ENCODE measurements at places on chromosomes 1 and 21. TPM values are rescaled to one million over a fixed set of nuclear protein-coding genes. Genes with fewer than 3 reads are reported as not detected.

The FCRL6 gene
- total RNA-seq: not detected

DNA sequence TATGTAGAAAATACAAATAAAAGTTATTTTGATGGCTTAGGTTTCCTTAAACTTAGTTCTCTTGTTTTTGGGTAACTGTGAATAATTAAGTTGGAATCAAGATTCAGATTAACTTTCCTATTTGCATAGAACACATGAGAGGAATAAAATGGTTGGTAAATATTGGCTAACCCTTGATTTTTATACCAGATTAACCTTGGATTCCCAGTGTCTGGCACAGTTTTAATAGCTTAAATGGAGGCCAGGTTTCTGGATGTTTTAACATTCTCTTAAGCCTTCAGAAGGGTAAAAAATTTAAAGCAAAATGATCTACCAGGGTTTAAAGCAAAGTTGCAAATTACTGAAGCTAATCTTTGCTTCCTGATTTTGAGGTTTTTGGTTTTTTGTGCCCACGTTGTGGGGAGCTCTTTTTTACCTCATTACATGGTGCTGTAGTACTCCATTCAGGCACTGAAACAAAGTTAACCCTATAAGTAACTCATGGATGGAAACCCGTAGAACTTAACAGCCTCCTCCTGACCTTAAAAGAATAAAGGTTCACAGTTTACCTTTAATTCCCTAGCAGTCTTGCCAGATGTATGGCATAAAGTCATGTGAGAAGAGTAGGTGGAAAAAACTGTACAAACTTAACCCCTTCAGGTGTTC is 8.4 kb upstream of the SPATA1 start:
- no peak overlapping the region for H3K4me3 ChIP-seq
- no peak overlapping the region for H3K27ac ChIP-seq
- no peaks in the 10 kb centered on the region for H3K4me1 ChIP-seq

- H3K4me1 ChIP-seq: peaks cover 9% of the 10 kb centered on the region
- H3K27ac ChIP-seq: no peak overlapping the region
- no peaks in the 10 kb centered on the region for H3K27me3 ChIP-seq
- no peak overlapping the region for H3K4me3 ChIP-seq
- DNase-seq: no peak
These were observed 7.9 kb upstream of the UMODL1 start for GRCh38 chr21:42063191-42063570.

GRCh38 chr1:225684741-225685140 is 31.8 kb upstream of the ENAH start:
- H3K4me3 ChIP-seq: no peak overlapping the region
- no peak for DNase-seq
- H3K27me3 ChIP-seq: no peaks in the 10 kb centered on the region
- no peak overlapping the region for H3K27ac ChIP-seq
- no peaks in the 10 kb centered on the region for H3K36me3 ChIP-seq

DNA sequence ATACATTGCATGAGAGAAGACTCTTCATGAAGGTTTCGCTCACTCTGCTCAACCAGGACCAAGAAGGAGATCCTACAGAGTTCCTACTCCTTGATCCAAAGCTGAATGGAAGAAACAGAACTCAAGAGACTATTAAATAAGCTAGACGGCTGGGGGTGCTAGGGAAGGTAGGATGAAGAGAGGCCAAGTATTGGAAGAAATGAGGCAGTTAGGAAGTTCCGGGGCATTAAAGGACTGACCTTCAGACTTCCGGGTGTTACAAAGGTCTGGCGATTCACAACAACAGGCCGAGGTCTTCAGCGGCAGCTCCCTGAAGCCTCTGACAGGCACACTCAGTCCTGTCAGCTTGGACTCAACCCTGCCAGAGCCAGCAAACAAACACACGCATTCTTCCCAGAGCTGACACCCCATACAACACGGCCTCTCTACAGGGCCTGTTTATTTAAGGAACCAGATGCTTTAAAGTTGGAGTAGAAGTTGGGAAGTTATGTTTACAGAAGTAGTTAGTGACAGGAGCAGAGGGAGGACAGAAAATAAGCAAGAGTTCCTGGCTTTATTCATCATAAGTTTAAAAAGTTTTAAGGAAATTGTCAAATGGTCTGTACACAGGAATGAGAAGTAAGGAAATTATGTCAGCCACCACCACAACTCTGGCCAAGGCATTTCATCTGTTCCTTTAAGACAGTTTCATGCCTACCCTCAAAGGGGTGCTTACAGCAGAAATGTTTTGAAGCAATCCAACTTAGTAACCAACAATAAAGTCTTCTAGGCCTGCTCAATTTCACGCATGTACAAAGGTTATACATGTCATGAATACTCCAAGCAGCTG is 4.7 kb downstream of the SORT1 start:
- 0 out of 2 replicates have a peak, but pooled peaks cover 3% of the 10 kb centered on the region for H3K36me3 ChIP-seq
- no peaks in the 10 kb centered on the region for H3K27me3 ChIP-seq
- peak; percentile 76 for DNase-seq
- H3K4me3 ChIP-seq: peak overlapping the region; percentile 7
- H3K27ac ChIP-seq: peak overlapping the region; percentile 52
- H3K4me1 ChIP-seq: peaks cover 65% of the 10 kb centered on the region

The OR2G6 gene
- not detected for total RNA-seq

GRCh38 chr1:46021046-46021996 is 111.1 kb downstream of the PIK3R3 start:
- no peak for DNase-seq
- H3K27me3 ChIP-seq: no peaks in the 10 kb centered on the region
- H3K4me1 ChIP-seq: no peaks in the 10 kb centered on the region

DNA sequence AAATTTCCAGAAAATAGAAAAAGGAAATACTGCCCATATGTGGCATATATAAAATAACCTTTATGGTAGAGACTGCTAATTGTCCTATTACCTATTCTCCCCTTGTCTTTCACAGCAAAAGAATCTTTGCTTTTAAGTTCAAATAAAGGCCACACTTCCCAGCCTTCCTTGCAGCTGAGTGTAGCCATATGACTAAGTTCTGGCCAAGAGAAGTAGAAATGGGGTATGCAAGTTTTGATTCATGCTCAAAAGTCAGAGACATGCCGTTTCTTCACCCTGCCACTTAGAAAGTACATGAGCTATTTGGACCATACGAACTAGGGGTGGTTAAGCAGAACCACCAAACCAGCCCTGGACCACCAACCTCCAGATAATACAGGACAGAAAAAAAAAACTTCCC is 18.3 kb upstream of the S100A2 start:
- H3K4me1 ChIP-seq: peaks cover 3% of the 10 kb centered on the region
- H3K4me3 ChIP-seq: no peak overlapping the region
- H3K27ac ChIP-seq: no peak overlapping the region
- no peaks in the 10 kb centered on the region for H3K36me3 ChIP-seq
- H3K27me3 ChIP-seq: no peaks in the 10 kb centered on the region

DNA sequence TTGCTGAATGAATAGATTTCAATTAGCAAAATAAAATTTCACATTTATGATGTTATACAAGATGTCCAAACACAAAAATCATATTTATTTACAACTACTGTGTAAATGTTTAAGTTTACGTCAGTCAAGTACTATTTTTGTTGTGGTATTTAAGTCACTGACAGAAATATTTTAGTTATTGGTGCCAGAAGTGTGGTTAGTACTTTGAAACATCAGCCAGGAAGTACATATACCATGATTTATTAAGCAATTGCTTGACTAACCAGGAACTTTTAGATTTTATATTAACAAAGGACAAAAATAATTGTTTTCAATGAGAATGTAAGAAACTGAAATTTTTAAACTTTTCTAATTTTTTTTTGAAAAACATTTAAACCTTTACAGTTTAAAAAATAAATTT is 2.4 kb upstream of the FCRL4 start:
- no peaks in the 10 kb centered on the region for H3K4me1 ChIP-seq
- peaks cover 11% of the 10 kb centered on the region for H3K27me3 ChIP-seq
- H3K4me3 ChIP-seq: no peak overlapping the region
- H3K36me3 ChIP-seq: no peaks in the 10 kb centered on the region

GRCh38 chr1:61054601-61054993 is 27.8 kb upstream of the NFIA start:
- H3K27me3 ChIP-seq: peaks cover 23% of the 10 kb centered on the region
- H3K36me3 ChIP-seq: no peaks in the 10 kb centered on the region
- no peak overlapping the region for H3K4me3 ChIP-seq
- DNase-seq: no peak
- H3K4me1 ChIP-seq: peaks cover 13% of the 10 kb centered on the region

DNA sequence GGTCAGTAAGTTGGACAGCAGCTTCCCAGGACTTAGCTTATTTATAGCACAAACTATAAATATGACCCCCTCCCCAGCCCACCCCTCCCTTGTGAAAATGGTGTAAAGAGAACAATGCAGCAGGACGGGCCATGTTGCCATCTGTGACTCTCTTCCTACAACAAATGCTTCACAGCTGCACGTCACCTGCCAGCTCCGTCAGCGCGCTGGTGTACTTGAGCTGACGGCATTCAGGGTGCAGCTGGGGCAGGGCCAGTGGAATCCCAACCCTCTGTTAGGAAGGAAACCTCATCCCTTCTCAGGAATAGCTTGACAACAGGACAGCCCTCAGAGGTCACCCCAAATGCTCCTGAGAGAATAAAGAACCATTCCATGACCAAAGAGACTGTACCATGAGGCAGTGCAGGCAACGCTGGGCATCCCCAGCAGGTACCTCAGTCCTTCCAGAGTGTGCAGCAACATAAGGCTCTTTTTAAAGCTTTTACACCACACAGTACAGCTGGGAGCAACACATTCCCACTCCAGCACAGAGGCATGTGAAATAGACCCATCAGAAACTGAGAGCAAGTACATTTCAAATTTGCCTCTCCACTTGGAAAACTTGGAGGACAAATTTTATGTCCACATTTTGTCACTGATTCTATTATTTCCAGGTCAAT is 85.0 kb downstream of the ATP1A1 start:
- H3K36me3 ChIP-seq: no peaks in the 10 kb centered on the region
- no peak for DNase-seq
- no peak overlapping the region for H3K27ac ChIP-seq
- no peak overlapping the region for H3K4me3 ChIP-seq
- no peaks in the 10 kb centered on the region for H3K4me1 ChIP-seq

GRCh38 chr1:112954945-112955772 is 837 bp downstream of the SLC16A1 start:
- H3K4me1 ChIP-seq: peaks cover 23% of the 10 kb centered on the region
- 0 out of 2 replicates have a peak, but pooled peaks cover 5% of the 10 kb centered on the region for H3K36me3 ChIP-seq
- H3K27ac ChIP-seq: peak overlapping the region; percentile 76
- peak; percentile 80 for DNase-seq

DNA sequence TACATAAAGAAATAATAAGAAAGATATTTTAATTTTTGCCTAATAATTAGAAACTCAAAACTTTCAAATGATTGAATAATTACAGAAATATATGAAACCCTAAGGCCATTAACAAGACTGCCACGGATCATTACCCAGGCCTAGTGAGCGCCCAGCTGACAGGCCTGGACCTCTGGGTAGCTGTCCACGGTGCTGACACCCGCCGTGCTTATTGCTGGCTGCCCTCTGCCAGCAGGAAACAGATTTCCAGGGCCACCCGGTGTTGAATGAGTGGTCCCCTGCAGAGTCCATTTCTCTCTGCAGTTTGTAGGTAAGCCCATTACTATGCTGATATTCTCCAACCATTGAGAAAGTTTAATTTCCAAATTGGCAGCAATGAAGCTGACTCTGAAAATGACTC is 254.4 kb upstream of the GJB5 start:
- H3K27me3 ChIP-seq: no peaks in the 10 kb centered on the region
- no peak overlapping the region for H3K4me3 ChIP-seq
- no peaks in the 10 kb centered on the region for H3K36me3 ChIP-seq
- H3K27ac ChIP-seq: no peak overlapping the region
- H3K4me1 ChIP-seq: no peaks in the 10 kb centered on the region

GRCh38 chr1:147545133-147545532 is 3.8 kb downstream of the BCL9 start:
- DNase-seq: no peak
- peaks cover 29% of the 10 kb centered on the region for H3K4me1 ChIP-seq
- H3K27me3 ChIP-seq: 0 out of 2 replicates have a peak, but pooled peaks cover 4% of the 10 kb centered on the region
- H3K36me3 ChIP-seq: no peaks in the 10 kb centered on the region
- no peak overlapping the region for H3K4me3 ChIP-seq

DNA sequence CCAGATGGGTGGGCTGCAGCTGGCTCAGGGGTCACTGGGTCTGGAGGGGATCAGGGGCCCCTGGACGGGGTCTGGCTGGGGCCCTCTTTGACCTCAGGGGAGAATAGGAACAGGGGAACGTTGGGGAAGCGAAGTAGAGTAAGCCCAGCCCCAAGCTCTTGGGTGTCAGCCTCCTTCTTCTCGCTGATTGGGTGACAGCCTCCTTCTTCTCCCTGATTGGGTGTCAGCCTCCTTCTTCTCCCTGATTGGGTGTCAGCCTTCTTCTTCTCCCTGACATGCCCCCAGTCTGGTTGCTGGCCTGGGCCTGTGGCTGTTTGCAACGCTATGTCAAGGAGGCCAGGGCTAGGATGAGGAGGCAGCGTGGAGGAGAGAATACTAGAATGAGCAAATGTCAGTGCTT is 76.7 kb upstream of the CASZ1 start:
- no peak overlapping the region for H3K27ac ChIP-seq
- no peak for DNase-seq
- peaks cover 20% of the 10 kb centered on the region for H3K27me3 ChIP-seq
- H3K4me3 ChIP-seq: no peak overlapping the region

GRCh38 chr1:1170215-1171091 is 3.2 kb upstream of the TTLL10 start:
- H3K4me1 ChIP-seq: no peaks in the 10 kb centered on the region
- no peak overlapping the region for H3K4me3 ChIP-seq

The S100A8 gene
- not detected for total RNA-seq
